ENCODE measurements at places on chromosomes 5 and 9. TPM values are rescaled to one million over a fixed set of nuclear protein-coding genes. Genes with fewer than 3 reads are reported as not detected.

DNA sequence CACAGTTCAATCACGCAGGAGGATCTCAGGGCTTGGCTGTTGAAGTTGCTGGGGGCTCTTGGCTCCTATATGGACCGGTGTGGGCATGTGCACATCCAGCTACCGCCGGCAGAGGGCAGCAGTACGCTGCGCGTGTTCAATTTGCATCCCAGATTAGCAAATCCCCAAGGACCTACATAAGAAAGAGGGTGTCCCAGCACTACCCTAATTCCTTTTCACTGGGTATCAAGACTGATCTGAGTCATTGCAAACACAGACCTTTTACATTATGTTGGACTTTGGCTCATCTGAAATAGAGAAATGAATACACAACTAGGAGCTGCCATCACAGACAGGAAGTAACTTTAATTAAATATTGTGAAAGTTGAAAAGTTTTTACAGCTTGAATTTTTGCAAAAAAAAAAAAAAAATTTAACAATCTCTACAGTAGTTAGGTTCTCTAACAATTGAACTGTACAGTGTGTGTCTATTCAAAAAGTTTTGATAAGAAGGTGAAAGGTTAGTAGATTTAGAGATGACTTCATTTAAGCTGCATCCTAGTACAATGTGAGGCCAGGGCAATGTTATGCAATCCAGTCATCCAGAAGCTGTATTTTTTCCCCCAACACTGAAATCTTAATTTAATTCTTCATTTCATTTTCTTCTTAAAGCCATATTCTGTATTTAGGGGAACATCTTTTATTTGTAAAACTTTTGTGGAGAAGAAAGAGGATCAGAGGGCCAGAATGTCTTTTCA, 404.0 kb downstream of the EBF1 start:
- DNase-seq, result peak; percentile 80

DNA sequence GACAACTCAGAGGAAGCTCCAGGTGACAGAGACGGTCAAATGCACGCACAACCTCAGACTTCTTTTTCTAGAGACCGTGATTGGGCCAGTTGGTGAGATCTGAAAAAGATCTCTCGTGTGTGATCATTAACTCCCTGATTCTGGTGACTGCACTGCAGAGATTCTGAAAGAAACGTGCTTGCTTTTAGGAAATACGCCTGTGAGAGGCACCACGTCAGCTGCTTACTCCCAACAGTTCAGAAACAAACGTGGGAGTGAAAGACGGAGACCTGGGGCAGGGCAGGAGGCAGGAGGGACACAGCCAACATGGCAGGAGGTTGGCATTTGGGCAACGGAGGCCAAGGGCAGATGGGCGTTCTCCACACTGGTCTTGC, 15.9 kb downstream of the SLC12A7 start:
- DNase-seq, result no peak

DNA sequence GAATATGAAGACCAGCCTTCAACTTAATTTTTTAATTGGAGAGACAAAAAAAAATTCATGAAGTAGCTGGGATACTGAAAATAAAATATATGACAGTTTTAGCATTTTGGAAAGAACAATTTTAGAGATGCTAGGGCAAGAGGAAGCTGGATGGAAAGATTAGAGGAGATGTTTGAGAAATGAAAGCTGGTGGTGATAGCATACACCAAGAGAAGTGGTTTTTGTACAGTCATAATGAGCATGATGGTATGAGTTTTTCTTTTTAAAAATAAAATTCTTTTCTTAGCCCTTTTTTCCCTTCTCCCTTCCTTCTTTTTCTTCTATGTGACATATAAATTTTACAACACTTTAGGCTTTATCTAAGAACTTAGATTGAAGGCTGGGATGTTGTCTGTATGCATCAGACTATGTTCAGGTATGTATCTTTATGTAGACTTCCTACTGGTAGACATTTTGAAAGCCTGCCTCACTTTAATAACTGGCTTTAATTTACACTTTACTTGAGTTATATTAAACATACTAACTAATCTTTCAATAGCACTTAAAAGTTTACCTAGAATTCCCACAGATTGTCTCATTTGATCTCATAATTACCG, 522.5 kb downstream of the TLE4 start:
- DNase-seq, result no peak

GRCh38 chr5:144030904-144031303, 139.6 kb downstream of the YIPF5 start:
- no peak for DNase-seq

GRCh38 chr5:119410448-119411159, 41.7 kb upstream of the HSD17B4 start:
- DNase-seq, result no peak

The PCDHB3 gene
- total RNA-seq, result 0.90 TPM

GRCh38 chr5:94461131-94461530, 157.3 kb downstream of the KIAA0825 start:
- no peak for DNase-seq

The PTCD2 gene
- 4.7 TPM for total RNA-seq

DNA sequence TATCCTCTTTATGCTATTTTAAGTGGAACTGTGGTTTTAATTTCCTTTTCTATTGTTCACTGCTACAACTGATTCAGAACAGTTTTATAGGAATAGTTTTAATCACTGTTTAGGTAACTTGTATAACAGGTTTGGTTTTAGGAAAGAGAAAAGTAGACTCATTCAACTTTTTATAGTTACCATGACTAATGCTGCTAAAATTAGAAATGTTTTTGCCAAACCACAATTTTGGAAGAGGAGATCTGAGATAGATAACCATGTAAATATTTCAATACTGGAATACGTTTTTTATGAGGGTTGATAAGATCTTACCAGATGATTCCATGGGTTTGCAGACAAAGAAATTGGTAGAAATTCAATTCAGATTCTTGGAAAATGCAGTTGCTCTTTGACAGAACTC, 404.6 kb upstream of the ARRDC3 start:
- DNase-seq, result no peak

GRCh38 chr5:16596581-16596940, 20.2 kb downstream of the RETREG1 start:
- no peak for DNase-seq
